Adrenal gland (tissue), 19 donors: ENCODE measurements at places on chromosomes 11 and 22. TPM values are rescaled to one million over a fixed set of nuclear protein-coding genes. Genes with fewer than 3 reads are reported as not detected.

GRCh38 chr11:78798663-78799062, 224.0 kb upstream of the NARS2 start:
- H3K27me3 ChIP-seq = no peaks in the 10 kb centered on the region
- DNase-seq = peak; percentile 66
- no peaks in the 10 kb centered on the region for H3K36me3 ChIP-seq
- peaks cover 4% of the 10 kb centered on the region for H3K4me1 ChIP-seq

PHRF1 gene
- 18.6 TPM for total RNA-seq

CCDC15 gene
- total RNA-seq = 4.0 TPM

- no peaks in the 10 kb centered on the region for H3K27me3 ChIP-seq
- H3K36me3 ChIP-seq = peaks cover 24% of the 10 kb centered on the region
- no peak overlapping the region for H3K4me3 ChIP-seq
Observed at GRCh38 chr11:6617315-6617781, 1.9 kb downstream of the TPP1 start.

DNA sequence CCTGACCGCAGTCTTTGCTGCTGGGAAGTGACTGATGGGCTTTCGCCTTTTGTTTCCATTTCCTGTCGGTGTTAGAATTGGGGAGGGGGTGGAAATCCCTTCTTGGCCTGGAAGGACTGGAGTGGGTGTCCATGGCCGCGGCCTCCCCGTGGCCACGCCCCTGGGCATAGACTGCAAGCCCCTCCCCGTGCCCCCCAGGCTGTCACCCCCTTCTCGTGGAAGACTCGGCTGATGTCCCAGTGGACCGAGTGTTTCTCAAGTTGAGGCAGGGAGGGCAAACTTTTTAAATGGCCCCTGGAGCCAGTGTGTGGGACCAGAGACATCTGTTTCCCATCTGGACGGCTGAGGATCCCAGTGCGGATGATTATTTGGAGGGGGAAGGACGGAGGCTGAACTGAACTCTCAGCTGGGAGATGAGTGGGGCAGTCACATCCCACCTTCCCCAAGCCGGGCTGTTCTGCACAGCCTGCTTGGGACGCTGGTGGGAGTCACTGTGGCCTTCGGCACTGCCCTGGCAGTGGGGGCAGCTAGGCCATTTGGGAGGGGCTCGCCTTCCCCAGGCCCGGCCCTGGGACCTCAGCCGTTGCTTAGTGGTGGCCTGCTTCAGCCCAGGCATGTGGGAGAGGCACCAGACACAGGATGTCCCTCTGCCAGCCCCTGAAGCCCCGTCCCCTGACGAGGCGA, 1.6 kb downstream of the CD81 start:
- DNase-seq = peak; percentile 42
- no peaks in the 10 kb centered on the region for H3K27me3 ChIP-seq
- H3K4me3 ChIP-seq = peak overlapping the region; percentile 66
- no peaks in the 10 kb centered on the region for H3K36me3 ChIP-seq

SCN3B gene
- total RNA-seq = 0.36 TPM

OR5J2 gene
- total RNA-seq = not detected

PRR33 gene
- 0.19 TPM for total RNA-seq

DNA sequence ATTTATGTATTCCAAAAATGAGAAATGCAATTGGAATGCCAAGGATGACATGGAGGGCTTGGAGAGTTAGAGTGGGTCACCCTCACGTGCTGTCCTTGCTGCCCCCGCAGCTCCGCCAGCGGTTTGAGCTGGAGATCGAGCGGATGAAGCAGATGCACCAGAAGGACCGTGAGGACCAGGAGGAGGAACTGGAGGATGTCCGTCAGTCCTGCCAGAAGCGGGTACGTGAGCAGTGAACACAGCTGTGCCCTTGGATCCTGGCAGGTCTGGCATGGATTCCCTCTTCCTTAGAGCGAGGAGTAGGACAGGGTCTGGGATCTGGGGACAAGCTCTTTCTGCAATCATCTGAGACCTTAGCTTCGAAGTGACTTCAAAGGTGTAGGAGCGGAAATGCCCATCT, 166.2 kb downstream of the MYO18B start:
- no peak overlapping the region for H3K4me3 ChIP-seq
- no peak overlapping the region for H3K27ac ChIP-seq
- no peaks in the 10 kb centered on the region for H3K4me1 ChIP-seq
- no peaks in the 10 kb centered on the region for H3K27me3 ChIP-seq

MS4A2 gene
- total RNA-seq = not detected

CDC45 gene
- 7.7 TPM for total RNA-seq

DNA sequence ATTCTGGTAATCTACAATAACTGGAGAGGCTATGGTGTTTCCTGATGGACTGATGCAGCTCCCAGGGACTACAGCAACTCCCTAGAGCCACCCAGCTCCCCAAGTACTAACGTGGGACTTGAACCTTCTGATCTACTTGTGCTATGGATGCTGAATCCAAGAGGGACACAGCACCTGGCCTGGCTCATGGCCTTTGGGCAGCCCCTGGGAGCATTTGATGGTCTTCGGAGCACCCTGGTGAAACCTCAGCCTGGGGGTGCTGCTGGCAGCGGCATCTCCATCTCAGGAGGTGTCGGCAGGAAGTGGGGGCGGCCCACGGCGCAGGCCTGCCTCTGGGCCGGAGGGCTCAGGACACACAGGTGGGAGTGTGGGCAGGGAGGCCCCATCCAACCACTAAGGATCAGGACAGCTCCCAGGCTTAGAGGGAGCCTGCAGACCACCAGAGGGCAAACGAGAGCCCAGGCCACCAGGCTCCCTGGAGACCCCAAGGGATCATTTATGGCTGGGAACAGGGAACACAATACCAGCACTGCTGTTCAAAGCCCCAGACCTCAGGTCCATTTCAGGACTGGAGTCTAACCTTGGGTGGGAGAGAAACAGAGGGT, 8.7 kb downstream of the EHD1 start:
- no peak for DNase-seq
- no peaks in the 10 kb centered on the region for H3K27me3 ChIP-seq
- H3K4me3 ChIP-seq = no peak overlapping the region

DEUP1 gene
- total RNA-seq = 0.83 TPM

ZP1 gene
- total RNA-seq = 0.50 TPM

GRCh38 chr11:100789500-100789899, 102.4 kb downstream of the ARHGAP42 start:
- H3K4me3 ChIP-seq = no peak overlapping the region
- no peaks in the 10 kb centered on the region for H3K36me3 ChIP-seq
- no peaks in the 10 kb centered on the region for H3K4me1 ChIP-seq
- H3K27ac ChIP-seq = no peak overlapping the region
- DNase-seq = no peak

- peaks cover 12% of the 10 kb centered on the region for H3K4me1 ChIP-seq
- peak; percentile 63 for DNase-seq
- no peak overlapping the region for H3K27ac ChIP-seq
- no peaks in the 10 kb centered on the region for H3K36me3 ChIP-seq
- no peaks in the 10 kb centered on the region for H3K27me3 ChIP-seq
Observed at GRCh38 chr11:3169255-3170043, 4.3 kb upstream of the OSBPL5 start.

DNA sequence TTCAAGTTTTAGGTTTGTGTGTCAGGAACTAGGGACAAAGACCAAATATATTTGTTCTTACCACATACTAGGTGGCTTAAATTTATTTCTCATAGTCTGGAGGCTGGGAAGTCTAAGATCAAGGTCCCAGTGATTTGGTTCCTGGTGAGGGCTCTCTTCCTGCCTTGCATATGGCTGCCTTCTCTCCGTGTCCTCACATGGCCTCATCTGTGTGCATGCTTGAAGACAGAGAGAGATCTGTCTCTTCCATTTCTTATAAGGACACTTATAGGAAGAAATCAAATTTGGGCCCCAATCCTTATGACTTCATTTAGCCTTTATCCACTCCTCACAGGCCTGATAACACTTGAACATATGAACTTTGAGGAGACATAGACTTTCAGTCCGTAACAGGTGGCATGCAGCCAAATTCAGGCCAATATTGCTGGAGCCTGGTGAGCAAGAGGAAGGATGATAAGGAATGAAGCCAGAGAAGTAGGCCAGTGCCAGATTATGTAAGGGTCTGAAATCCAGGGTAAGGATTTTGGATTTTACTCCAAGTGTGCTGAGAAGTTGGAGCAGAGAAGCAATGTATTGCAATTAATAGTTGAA, 35.1 kb downstream of the TTC17 start:
- H3K4me1 ChIP-seq = peaks cover 3% of the 10 kb centered on the region
- no peak overlapping the region for H3K4me3 ChIP-seq
- peak; percentile 39 for DNase-seq
- no peak overlapping the region for H3K27ac ChIP-seq
- no peaks in the 10 kb centered on the region for H3K27me3 ChIP-seq

DNA sequence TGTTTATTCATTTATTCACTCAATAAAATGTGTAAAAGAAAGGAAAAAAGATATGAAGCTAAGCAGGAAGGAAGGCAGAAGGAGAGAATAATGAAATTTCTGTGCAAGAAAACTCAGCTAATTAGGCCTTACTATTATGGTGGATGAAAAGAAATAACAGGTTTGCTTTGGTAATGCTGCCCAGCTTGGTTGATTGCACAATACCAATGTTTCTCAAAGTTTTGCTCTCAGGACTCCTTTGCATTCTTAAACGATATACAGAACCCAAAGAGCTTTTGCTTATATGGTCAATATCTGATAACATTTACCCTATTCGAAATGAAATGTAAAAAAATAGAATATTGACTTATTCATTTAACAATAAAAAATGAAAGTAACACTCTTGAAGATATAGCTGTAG, 7.3 kb upstream of the CTSC start:
- no peak for DNase-seq
- H3K4me1 ChIP-seq = no peaks in the 10 kb centered on the region
- H3K27ac ChIP-seq = no peak overlapping the region
- no peaks in the 10 kb centered on the region for H3K27me3 ChIP-seq
- H3K4me3 ChIP-seq = no peak overlapping the region
- no peaks in the 10 kb centered on the region for H3K36me3 ChIP-seq

- H3K36me3 ChIP-seq = no peaks in the 10 kb centered on the region
- H3K4me3 ChIP-seq = peak overlapping the region; percentile 36
- no peaks in the 10 kb centered on the region for H3K27me3 ChIP-seq
- peak overlapping the region; percentile 97 for H3K27ac ChIP-seq
Observed at GRCh38 chr11:207863-208180, 314 bp downstream of the RIC8A start.

- H3K36me3 ChIP-seq = no peaks in the 10 kb centered on the region
- no peak for DNase-seq
- no peaks in the 10 kb centered on the region for H3K27me3 ChIP-seq
- no peaks in the 10 kb centered on the region for H3K4me1 ChIP-seq
- no peak overlapping the region for H3K27ac ChIP-seq
Observed at GRCh38 chr11:97118614-97119200, 728.9 kb downstream of the JRKL start.

- peaks cover 27% of the 10 kb centered on the region for H3K4me1 ChIP-seq
- no peak overlapping the region for H3K27ac ChIP-seq
- H3K36me3 ChIP-seq = no peaks in the 10 kb centered on the region
- no peak overlapping the region for H3K4me3 ChIP-seq
- H3K27me3 ChIP-seq = no peaks in the 10 kb centered on the region
Observed at GRCh38 chr11:130177782-130178181, 18.2 kb downstream of the ST14 start.

DNA sequence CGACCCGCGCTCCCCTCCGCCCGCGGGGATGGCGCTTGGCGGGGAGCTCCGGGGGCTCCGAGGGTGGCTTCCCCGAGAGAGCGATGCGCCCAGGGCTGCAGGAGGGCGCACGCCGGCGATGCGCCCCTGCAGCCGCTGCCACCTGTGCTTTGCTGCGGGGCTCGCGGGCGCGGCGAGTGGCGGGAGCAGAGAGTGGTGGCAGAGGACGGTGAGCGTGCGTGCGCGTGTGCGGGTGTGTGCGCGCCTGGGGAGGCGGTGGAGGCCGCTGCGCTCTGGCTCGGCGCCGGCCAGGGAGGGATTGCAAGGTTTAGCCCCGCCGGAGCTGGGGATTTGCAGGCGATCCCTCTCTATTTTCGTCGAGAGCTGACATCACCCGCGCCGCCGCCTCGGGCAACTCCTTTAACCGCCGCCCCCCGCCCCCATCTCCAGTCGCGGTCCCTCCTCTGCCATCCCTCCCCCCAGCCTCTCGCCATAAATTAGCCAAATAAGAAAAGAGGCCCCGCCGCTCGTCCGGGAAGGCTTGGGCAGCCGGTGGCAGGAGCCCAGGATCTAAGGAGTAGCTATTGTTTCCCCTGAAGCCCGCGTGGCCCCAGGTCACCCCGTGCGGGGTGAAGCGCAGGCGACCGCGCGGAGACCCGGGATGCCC, at the start of gene SLC1A2:
Gene SLC1A2, minus strand, starts transcription at position 375 of the 646 bp plus-strand sequence. CDS start 592 bp downstream, outside the sequence.
- no peak within 1 kb of the TSS for H3K4me3 ChIP-seq
- no peak within 1 kb of the TSS for H3K27ac ChIP-seq
- H3K27me3 ChIP-seq = peaks cover 42% of the 10 kb centered on the region
- DNase-seq = no peak
- peaks cover 16% of the 10 kb centered on the region for H3K4me1 ChIP-seq

WT1 gene
- total RNA-seq = 2.8 TPM

GRCh38 chr11:77202941-77203900, 75.2 kb downstream of the MYO7A start:
- no peaks in the 10 kb centered on the region for H3K4me1 ChIP-seq
- H3K27ac ChIP-seq = no peak overlapping the region
- no peak overlapping the region for H3K4me3 ChIP-seq
- no peaks in the 10 kb centered on the region for H3K36me3 ChIP-seq
- no peaks in the 10 kb centered on the region for H3K27me3 ChIP-seq

DNA sequence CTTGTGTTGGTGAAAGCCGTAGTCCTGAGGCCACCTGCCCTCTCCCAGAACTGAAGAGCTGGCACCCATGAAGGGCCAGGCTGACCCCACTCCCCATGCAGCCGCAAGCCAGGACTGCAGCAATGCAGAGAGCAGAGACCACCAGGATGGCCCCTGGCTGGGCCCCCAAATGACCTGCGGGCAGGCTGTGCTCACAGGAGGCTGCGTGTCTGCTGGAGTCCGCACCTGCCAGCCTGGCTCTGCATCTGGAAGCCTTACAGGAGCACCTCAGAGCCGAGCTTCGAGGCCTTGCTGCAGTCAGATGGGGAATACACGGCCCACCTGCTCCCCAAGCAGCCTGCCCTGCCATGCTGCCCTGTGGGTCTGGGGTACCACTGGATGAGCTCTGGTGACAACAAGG, 1336.8 kb downstream of the TBC1D22A start:
- DNase-seq = no peak
- H3K4me1 ChIP-seq = no peaks in the 10 kb centered on the region
- no peak overlapping the region for H3K27ac ChIP-seq
- no peak overlapping the region for H3K4me3 ChIP-seq

DNA sequence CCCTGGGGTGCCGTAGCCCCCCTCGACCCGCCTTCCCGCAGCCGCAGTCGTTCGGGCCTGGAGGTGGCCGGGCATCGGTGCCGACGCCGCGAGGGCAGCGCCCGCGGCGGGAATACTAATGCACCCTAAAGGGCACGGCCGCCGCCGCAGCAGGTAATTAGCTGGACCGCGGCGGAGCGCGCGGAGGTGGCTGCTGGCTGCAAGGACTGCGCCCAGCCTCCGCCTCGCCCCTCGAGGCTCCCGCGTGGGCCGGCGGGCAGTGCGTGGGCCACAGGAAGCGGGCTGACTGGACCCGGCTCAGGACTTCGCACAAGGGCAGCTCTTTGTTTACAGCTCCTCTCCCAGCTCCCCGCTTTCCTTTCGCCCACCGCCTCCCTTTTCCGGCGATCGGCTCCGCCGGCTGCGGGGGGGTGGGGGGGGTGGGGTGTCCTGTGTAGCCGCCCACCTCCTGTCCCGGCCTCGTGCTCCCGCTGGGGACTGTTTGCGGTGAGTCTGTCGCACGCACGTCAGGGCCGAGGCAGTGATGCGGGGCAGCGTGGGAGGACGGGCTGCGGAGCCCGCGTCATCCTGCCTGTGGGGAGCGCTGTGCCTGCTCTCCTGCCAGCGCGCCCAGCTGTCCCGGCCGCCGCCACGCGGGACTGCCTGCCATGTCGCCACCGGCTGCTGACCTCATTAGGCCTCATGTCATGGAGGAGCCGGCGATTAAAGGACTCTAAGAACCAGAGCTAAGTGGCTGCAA, 53.2 kb downstream of the GRIK4 start:
- H3K36me3 ChIP-seq = no peaks in the 10 kb centered on the region
- H3K27me3 ChIP-seq = no peaks in the 10 kb centered on the region
- peaks cover 18% of the 10 kb centered on the region for H3K4me1 ChIP-seq
- peak; percentile 67 for DNase-seq
- peak overlapping the region; percentile 53 for H3K4me3 ChIP-seq
